ENCODE measurements at places on chromosomes 3 and 15.
A peak's percentile ranks its signal among the peaks of the same experiment; 100 is the strongest.

DNA sequence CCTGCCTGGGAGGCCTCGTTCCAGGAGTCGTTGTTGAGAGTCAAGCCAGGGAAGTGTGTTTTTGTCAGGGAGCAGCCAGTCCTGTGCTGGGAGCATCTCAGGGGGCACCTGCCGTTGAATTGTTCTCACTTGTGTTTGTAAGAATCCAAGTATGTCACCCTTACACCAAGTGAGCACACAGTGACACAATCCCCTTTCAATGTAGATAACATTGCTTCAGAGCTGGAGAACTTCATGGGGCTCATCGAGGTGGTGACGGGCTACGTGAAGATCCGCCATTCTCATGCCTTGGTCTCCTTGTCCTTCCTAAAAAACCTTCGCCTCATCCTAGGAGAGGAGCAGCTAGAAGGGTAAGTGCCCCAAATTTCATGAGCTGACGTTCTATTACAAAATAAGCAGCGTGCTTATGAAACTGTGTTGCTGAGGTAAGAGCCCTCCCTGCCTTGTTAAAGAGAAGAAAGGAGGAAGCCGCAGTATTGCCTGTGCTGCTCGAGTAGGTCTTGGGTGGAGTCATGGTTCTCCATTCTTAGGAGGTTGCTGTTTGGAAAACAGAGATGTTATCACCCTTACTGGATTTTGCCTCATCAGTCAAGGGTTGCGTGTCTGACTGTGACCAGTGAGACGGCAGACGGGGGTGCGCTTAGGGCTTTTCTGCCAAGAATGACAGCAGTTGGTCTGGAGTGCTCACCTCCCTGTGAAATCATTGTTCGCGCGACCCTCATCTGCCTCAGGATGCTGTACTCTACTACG, 108.1 kb downstream of the PGPEP1L start:
- DNase-seq: peak; percentile 66

DNA sequence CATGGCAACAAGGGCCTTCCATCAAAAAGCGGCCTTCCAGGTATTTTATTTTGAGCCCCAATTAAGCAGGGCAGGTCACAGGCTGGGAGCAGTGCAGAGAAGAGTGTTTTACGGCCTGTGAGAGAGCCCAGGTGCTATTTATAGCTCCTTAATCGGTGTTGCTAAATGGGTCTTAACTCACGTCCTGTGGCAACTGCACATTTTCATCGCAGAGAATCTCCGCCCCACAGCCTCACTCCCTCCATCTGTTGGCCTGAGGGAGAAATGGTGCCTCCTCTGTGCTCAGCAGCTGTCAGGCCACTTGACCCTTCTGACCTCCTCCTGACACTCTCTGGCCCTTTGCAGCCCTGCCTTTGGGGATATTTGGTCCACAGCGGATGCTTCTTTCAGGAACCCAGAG, 58.6 kb downstream of the SPSB4 start:
- no peak for DNase-seq

GRCh38 chr3:193794002-193794881, 201.2 kb downstream of the OPA1 start:
- peak; percentile 47 for DNase-seq

- no peak for DNase-seq
These were observed 2.7 kb upstream of the ATP11B start for GRCh38 chr3:182790612-182791011.

DNA sequence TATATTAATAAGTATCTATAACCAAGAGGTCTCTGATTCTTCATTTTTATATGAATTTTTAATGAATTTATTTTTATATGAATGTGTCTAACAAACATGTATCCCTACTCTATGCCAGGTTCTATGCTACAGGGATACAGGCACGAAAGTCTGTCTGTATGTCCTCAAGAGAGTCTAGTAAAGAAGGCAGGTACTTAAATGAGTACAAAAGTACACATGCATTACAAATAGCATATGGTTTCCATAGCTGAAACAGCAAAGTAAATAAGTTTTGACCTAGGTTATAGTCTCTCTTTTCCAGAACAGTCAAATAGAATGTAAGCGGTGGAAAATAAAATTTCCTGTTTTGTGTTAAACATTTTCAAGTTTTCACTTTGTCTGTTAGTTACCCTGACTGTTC, 13.3 kb upstream of the ABHD10 start:
- DNase-seq: no peak

DNA sequence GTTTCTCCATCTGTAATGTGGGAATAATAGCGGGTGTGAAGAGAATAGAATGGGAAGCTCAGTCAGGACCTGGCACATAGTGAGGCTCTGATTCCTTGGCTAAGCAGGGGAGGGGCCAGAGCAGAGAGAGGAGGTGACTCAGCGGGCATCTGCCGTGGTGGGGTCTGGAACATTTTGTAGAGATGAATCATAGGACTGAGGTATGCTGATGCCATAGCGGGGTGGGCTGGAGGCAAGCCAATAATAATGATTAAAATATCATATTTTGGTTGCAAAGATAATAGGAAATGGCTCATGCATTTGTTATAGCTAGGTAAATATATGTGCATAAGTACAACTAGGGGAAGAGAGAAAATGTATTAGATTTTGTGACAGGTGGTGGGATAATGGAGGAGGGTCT, 11.2 kb downstream of the TGM4 start:
- DNase-seq: no peak

DNA sequence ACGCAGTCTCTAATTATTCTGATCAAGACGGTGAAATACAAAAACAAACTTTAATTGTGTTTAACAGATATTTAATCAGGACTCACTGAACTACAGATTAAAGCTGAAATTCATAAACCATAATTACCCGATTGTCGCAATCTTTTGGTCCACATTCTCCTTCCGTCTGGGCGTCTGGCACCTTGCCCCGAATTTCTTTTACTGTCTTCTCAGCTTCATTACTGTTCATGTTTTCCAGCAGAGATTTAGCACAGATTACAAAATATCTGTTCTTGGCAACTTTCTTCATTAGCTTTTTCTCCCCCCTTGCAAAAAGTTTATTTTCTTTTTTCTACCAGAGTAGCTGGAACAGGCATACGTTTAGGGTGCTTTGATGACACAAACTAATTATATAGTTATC, 271.4 kb downstream of the TIGIT start:
- no peak for DNase-seq

GRCh38 chr3:115834068-115834467, 210.8 kb downstream of the GAP43 start:
- DNase-seq: no peak

DNA sequence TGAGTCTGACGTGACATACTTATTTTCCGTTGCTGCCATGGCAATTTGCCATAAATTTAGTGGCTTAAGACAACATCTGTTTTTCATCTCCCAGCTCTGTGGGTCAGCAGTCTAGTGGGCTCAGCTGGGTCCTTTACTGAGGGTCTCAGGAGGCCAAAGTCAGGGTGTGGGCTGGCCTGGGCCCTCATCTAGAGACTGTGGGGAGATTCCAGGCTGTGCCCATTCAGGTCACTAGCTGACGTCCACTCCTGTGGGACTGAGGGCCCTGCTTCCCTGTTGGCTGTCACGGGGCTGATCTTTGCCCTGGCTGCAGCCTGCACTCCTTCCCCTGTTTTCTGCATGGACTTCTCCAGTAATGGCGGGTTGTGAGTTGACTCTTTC, 19.1 kb downstream of the FGD5 start:
- DNase-seq: no peak

- no peak for DNase-seq
These were observed 749.5 kb downstream of the ROBO1 start for GRCh38 chr3:79018265-79018664.

GRCh38 chr3:189839576-189839975, 208.4 kb downstream of the TP63 start:
- no peak for DNase-seq

DNA sequence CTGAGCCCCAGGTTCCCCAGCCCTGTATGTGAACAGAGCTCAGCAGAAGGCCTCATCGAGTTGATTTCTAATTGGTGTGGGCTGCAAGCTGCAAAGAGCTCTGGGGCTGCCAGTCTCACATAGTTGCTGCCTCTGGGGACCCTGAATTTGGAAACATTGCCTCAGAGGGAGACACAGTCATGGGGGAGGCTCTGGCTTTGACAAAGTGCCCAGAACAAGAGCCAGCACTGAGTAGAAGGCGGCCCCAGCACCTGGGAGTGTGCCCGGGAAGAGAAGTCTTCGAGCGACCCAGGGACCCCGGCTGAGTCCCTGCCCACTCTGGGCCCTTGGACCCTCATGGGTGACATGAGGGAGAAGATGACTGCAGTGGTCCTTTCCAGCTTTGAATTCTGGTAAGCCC, 7.3 kb downstream of the NTRK3 start:
- no peak for DNase-seq

DNA sequence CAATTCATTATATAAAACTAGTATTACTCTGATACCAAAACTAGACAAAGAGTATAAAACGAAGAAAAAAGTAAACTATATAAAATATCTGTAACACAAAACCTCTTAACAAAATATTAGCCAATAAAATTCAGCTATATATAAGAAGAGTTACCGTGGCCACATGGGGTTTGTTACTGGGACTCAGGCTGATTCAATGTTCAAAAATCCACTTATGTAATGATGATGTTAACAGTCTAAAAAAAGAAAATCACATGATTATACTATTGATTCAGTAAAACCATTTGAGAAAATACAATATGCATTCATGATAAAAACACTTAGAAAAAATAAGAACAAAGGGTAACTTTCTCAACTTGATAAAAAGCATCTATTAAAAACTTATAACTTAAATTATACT, 18.3 kb downstream of the P2RY1 start:
- DNase-seq: no peak

DNA sequence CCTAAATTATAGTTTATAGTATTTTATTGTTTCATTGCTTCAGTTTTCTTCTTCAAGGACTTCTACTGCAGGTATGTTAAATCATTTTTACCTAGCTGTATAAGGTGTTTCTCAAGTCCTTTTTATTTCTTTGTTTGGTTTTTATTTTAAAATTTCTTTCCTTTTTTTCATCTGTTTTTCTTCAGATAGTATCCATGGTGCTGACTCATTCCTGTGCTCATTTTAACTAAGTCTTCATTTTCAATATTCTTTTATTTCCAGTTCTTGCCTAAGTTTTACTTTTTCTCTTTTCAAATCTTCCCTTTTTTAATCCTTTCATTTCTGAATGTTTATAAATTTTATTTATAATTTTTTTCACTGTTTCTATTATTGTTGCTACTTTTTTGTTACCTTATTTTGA, 42.3 kb upstream of the STIMATE start:
- no peak for DNase-seq

DNA sequence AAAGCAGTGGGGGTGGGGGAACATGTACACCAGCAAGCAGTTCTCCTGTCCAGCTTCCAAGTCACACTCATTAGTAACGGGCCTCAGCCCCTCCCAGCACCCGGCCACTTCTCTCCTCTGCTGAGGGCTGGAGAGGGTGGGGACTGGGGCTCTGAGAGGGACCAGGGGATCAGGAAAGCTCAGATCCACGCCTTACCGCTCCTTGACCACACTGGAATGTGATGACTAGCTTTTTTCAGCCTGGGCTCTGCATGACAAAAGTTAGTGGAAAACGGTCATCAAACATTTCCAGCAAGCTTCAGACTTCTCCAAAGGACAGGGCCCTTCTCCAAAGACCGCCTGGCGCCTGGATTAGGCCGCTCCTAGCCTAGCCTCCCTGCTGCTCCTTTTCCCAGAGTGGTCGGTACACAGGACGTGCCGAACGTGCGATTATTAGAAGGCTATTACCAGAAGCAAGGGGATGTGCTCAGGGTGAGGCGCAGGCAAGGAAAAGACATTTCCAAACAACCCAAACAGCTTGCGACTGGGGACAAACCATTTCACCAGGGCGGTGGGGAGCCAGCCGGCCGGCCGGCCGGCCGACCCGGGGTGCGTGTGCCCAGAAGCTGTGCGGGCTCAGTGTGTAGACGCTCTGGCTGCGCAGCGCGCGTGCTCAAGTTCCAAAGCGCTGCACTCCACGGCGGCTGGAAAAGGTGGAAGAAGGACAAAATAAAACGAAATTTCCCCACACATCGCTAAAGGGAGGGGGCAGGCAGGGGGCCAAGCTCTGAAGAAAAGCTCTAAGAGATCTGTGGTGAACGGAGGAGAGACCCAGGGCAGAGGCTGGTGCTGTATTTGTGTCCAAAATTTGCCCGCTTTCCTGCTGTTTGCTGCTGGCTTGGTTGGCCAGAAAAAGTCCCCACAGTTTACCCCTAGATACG, 51.0 kb upstream of the SSR3 start:
- DNase-seq: peak; percentile 33

DNA sequence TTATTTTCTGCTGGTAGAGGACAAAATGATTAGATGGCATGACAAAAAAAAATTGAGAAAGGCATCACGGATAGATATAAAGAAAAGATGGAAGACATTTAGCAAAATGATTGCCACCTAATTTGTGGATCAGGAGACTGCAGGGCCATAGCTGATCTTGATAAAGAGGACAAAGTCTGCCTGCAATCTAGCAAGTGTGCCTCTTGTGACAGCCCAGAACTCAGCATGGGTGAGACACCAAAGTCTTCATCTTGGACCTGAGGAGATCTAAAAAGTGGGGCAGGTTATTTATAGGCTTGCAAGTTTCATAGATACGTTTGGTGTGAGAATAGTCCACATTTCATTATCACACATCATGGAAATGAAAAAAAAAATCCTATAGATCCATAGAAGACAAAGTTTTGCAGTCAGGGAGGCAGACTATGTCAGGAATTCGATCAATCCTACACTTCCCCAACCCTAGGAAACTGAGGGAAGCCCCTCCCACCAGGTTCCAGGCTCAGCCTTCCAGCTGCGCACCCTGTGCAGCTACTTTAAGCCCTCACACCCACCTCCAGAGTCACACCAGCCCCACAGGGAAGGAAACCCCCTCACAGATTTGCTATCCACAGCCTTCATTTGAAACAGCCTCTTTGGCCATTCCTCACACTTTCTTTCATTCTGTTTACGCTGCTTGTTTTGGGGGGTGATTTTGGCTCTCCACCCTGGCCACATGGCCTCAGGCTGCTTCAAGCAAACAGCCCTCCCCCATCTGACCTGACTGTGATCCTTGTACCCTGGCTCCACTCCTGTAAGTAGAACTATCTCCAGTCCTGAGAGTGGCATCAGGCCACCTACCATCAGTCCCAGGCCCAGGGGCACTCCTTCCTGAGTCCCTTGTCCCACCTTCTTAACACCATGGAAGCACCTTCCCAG, 28.1 kb upstream of the KLHL6 start:
- no peak for DNase-seq

- DNase-seq: no peak
These were observed 110.3 kb downstream of the FRMD5 start for GRCh38 chr15:44084770-44085169.

DNA sequence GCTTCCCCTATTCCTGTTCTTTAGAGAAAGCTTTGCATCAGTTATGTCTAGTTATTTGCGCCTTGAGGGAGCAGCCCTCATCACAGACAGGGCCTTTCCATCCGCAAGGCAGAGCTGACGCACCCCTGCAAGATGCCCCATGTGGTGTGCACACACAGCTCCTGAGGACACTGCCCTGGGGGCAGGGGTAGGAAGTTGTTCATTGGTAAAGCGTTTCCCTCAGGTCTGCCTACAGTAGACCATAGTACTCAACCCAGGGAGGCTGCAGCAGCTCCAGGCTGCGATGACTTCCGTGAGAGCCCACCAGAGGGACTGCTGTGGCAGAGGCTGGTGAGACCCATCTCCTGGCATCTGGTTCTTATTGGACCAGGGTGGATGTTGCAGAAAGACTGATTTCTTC, 55.1 kb upstream of the PLXNA1 start:
- no peak for DNase-seq
